ENCODE measurements at places on chromosomes 6 and 20. TPM values are rescaled to one million over a fixed set of nuclear protein-coding genes. Genes with fewer than 3 reads are reported as not detected.

The RPS21 gene
- total RNA-seq = 3,445 TPM

The PRL gene
- not detected for total RNA-seq

The GHRH gene
- total RNA-seq = not detected

The FKBP5 gene
- total RNA-seq = 27.1 TPM

The DAAM2 gene
- not detected for total RNA-seq

The NKX2-4 gene
- not detected for total RNA-seq

The KCTD20 gene
- 42.5 TPM for total RNA-seq

The PAQR8 gene
- total RNA-seq = 2.2 TPM

The BTBD3 gene
- 0.67 TPM for total RNA-seq

The CST7 gene
- 54.6 TPM for total RNA-seq

The ABHD16B gene
- total RNA-seq = not detected

The FBXO5 gene
- total RNA-seq = 3.9 TPM

The IL17A gene
- total RNA-seq = not detected

The KHDC1 gene
- total RNA-seq = 0.60 TPM

The DTD1 gene
- 12.5 TPM for total RNA-seq

The OXT gene
- total RNA-seq = 1.8 TPM

The LRRC73 gene
- total RNA-seq = 0.56 TPM

The TAB2 gene
- 132 TPM for total RNA-seq

The BPIFB4 gene
- not detected for total RNA-seq

The ID4 gene
- total RNA-seq = not detected

The MCHR2 gene
- not detected for total RNA-seq

The FOXA2 gene
- not detected for total RNA-seq

The MUC21 gene
- total RNA-seq = not detected

The ADGRF5 gene
- not detected for total RNA-seq

The ATP6V1G2 gene
- 3.0 TPM for total RNA-seq

The RAB44 gene
- not detected for total RNA-seq

The SEMG1 gene
- not detected for total RNA-seq

The SLC26A8 gene
- not detected for total RNA-seq

The TINAG gene
- not detected for total RNA-seq

The DHX35 gene
- total RNA-seq = 8.5 TPM

The DNAAF9 gene
- total RNA-seq = 2.7 TPM

The NFATC2 gene
- total RNA-seq = 32.6 TPM

The KCNG1 gene
- total RNA-seq = not detected

The TREM1 gene
- 0.42 TPM for total RNA-seq

The BPIFA1 gene
- total RNA-seq = not detected

Data from CD8-positive, alpha-beta T cell (primary cell).